ENCODE measurements at places on chromosomes 13 and 19. TPM values are rescaled to one million over a fixed set of nuclear protein-coding genes. Genes with fewer than 3 reads are reported as not detected.

- no peak for DNase-seq
Observed at GRCh38 chr13:41699759-41700158, 242.4 kb downstream of the RGCC start.

- no peak for DNase-seq
Observed at GRCh38 chr13:35927567-35928021, 203.6 kb downstream of the DCLK1 start.

Gene KCNK6
- total RNA-seq = 8.6 TPM

Gene MBD3L3
- total RNA-seq = not detected

- no peak for DNase-seq
Observed at GRCh38 chr19:2740314-2740656, 468 bp upstream of the SLC39A3 start.

DNA sequence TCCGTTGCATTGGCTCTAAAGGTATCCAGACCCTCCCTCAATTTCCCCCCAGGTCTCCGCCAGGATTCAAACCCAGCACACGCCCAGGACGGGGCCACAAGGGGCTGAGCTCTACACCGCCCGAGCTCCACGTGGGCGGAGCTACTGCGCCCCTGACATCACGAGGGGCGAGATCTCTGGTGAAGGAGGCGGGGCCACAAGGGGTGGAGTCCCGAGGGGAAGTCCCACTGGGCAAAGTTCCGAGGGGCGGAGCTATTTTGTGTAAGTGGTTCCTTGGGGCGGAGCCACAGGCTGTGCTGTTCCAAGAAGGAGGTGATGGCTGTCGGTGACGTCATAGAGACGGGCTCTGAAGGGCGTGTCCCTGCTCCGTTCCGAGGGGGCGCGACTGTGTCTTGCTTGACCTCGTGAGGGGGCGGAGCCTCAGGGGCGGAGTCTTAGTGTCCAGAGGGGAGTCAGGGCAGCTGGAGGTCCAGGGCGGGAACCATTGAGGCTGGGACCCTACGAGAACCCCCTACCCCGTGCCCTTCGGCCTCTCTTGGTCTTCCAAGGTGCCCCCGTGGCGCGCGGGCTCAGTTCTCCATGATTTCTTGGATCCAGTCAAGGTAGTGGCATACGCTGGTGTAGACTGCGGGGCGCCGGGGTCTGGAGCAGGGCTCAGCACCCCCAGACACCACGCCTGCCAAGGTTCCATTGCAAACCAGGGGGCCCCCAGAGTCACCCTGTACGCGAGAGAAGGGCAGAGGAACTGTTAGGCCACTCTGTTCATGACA is 1.3 kb upstream of the KLK8 start:
- no peak for DNase-seq

All from Peyer's patch (tissue), 4 donors.